ENCODE measurements at places on chromosomes 16 and 17. TPM values are rescaled to one million over a fixed set of nuclear protein-coding genes. Genes with fewer than 3 reads are reported as not detected.

DNA sequence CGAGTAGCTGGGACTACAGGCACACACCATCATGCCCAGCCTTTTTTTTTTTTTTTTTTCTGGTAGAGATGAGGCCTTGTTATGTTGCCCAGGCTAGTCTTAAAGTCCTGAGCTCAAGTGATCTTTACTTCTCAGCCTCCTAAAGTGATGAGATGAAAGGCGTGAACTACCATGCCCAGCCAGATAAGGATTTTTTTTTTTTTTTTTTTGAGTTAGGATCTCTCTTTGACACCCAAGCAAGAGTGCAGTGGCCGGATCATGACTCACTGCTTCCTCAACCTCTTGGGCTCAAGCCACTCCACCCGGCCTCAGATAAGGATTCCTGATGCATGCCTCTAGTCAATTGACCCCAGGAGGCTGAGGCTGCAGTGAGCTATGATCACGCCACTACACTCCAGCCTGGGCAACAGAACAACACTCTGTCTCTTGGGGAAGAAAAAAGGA lies 11.2 kb upstream of the PLEKHG4 start:
- DNase-seq, result peak; percentile 93

The CCL8 gene
- not detected for total RNA-seq

- DNase-seq, result peak; percentile 41
Observed at GRCh38 chr17:2082003-2082781, 27.3 kb downstream of the HIC1 start.

- DNase-seq, result no peak
Observed at GRCh38 chr17:4375039-4375748, 8.7 kb upstream of the UBE2G1 start.

The KRT28 gene
- not detected for total RNA-seq

The ARL5C gene
- total RNA-seq, result not detected

- DNase-seq, result no peak
Observed at GRCh38 chr16:54657058-54657708, 273.5 kb upstream of the IRX5 start.

DNA sequence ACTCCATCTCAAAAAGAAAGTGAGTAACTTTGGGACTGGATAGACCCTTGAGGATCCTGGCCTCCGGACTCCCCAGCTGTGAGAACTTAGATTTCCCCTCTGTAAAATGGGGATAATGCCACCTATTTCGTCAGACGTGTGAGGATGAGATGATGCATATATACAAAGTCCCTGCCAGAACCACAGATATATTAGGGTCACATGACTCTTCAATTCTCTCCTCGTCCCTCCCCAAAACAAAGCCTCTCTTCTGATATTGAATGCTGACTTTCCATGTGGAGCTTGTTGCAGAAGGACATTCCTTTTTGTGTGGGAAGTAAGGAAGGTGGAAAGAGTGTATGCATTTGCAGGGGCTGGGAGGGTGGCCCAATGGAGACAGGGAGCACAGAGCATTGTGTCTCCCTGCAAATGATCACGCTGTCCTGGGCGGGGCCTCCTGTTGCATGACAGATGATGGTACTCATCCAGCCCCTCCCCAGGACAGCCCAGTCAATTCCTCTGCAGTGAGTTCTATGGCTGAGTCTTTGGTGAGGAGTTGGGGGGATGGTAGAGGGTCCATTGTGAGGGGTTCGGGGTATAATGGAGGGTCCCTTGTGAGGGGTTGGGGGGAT lies 35.1 kb upstream of the MGAT5B start:
- DNase-seq, result no peak

DNA sequence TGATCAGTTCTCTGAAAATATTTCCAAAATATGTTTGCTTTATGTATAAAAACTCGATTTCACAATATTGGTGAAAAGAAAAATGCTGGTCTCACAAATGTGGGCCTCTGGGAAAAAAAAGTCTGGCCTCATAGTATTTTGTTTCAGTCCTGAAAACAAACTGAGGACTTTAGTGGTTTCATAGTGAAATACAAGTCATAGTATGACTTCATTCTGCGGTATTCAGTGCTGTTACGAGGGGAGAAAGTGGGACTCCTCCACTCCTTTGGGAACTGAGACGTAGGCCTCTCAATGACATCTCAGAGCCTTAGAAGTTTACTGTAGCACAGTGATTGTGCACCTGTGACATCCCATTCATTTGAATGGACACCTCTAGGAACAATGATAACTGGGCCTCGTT lies 56.0 kb downstream of the CYB561 start:
- DNase-seq, result no peak

GRCh38 chr17:46817151-46817900 lies 1.2 kb downstream of the WNT3 start:
- no peak for DNase-seq

The HSPB9 gene
- not detected for total RNA-seq

- no peak for DNase-seq
Observed at GRCh38 chr17:68288375-68288774, 2.6 kb downstream of the SLC16A6 start.

GRCh38 chr17:32226886-32227285 lies 38.7 kb upstream of the RHBDL3 start:
- DNase-seq, result no peak

DNA sequence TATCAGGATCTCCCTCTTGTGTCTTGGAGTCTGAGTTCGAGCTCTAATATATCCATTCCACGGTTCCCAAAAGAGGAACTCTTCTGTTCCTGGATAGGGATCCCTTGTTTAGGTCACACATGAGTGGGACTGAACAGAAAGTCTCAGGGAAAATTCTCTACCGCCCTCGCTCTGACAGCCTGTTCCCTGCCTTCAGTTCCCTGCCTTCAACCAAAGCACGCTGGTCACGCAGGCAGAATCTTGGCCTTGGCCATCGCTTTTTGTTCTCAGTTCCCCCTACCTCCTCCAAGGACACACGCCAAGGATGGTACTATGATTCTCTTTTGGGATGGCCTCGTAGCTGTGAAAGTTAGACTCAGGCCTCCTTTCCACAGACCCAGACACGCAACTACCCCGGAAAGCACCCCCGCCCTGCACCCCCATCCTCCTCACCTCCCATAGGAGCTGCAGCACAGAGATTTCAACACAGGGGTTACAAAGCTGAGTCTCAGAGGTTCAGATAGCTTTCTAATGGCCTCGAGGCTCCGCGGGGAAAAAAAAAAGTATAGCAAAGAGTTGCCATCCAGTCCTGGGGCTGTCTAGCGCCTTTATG lies 1.5 kb upstream of the SHISA6 start:
- no peak for DNase-seq
